ENCODE measurements at places on chromosomes 7 and 10.
A peak's percentile ranks its signal among the peaks of the same experiment; 100 is the strongest.

DNA sequence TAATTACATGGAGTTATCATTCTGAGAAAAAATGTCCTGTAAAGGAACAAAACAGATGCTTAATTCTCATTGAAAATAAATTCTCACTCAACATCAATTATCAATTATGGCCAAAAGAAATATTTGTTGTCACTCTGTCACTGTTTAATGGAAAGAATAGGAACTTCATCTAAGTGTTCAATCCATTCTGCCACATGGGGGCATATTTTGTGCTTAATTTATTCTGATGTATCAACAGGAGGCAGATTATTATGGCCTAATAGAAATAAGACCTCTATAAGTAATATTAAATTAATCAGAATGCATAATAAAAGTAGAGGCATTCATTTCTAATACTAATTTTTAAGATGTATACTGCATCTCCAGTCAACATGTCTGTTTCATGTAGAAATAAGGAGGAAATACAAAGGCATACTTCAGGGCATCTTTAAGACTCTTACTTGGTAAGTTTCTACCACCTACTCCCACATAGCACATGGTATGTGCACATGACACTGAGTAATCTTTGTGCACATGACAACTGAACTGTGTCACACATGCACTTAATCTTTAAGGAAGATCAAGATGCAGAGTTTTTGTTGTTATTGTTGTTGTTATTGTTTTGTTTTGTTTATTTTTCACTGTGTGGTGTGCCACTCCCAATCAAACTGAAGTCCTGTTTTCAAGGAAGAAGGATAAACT is 420.4 kb upstream of the SEMA3A start:
- peak; percentile 41 for DNase-seq

GRCh38 chr7:87506246-87507180 is 31.0 kb upstream of the ABCB4 start:
- DNase-seq: peak; percentile 34

DNA sequence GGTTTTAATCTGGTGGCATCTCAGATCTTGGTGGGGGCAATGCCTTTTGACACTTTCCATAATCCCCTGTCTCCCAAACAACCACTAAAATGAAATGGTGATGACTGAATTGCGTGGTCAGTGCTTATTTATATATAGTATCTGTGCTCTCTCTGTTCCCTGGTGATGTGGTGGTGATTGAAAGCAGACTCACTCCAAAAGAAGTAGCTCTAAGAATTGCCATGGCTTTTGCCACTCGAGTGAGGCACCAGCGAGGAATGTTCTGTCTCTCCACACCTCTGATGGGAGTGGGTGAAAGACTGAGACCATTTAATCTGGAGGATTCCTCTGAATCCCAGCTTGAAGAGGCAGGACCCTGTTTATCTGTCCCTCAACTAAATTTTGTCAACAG is 2.8 kb downstream of the DUSP5 start:
- peak; percentile 89 for DNase-seq

DNA sequence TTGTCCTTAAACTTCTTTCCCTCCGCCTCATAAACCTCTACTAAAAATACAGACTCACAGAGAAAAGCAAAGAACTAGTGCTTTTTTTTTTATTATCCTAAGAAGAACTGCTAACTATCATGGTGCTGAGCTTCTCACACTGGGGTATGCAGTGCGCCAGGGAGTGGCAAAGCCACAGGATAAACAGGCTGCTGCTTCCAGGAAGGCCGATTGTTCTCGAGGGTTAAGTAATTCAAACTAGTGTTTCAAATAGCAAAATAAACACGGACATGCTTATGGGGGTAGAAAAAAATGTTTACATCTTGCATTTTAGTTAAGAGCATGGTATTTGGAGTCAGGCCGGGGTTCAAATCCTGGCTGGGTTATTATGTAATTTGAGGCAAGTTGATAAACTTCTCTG is 157.0 kb downstream of the TAX1BP1 start:
- no peak for DNase-seq

DNA sequence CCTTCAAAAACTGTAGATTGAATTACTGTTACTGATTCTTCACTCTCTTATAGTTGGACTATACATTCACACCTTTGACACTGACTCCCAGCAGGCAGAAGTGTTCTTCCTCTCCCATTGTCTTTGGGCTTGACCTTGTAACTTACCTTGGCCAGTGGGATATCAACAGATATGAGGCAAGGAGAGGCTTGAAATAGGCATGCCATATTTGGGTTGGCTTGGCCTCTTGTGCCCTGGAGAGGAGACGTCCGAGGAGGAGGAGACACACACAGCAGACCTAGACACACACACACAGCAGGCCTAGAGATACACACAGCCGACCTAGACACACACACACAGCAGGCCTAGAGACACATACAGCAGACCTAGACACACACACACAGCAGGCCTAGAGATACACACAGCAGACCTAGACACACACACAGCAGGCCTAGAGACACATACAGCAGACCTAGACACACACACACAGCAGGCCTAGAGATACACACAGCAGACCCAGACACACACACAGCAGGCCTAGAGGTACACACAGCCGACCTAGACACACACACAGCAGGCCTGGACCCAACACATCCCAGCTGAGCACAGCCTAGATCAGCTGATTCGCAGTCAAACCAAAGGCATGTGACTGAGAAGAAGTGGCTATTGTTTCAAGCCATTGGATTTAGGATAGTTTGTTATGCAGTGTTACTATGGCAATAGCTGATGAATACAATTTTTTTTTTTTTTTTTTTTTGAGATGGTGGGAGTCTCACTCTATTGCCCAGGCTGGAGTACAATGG is 12.5 kb upstream of the GNA12 start:
- no peak for DNase-seq

DNA sequence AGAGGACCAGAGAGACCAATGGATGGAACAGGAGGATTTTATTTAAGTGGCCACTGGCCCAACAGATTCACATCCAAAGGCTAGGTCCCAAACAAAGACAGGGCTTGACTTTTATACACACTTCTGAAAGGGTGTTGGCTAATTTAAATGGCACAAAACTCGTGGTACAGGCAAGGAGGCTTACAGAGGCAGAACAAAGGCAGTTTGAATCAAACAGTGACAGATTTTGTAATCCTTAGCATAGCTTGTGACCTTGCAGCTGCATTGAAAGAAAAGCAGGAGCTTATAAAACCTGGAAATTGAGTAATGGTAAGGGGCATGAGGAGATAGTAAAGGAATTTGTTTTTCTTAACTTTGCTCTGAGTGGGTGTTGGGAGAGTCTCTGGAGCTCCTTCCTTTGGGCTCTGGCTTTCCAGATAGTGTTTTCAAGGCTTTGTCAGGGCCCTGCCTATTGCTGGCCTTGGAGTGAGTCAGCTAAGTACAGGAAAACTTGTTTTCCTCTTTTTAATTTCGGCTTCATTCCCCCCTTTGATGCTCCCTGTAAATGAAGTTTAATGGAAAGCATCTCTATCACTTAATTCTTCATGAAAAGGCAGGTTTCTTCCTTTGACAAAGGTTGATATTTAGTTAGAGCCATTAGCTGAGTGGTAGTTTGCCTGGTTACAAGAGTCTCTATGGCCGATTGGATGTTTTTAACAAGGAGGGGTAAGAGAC is 96.9 kb downstream of the TRIM24 start:
- DNase-seq: no peak

DNA sequence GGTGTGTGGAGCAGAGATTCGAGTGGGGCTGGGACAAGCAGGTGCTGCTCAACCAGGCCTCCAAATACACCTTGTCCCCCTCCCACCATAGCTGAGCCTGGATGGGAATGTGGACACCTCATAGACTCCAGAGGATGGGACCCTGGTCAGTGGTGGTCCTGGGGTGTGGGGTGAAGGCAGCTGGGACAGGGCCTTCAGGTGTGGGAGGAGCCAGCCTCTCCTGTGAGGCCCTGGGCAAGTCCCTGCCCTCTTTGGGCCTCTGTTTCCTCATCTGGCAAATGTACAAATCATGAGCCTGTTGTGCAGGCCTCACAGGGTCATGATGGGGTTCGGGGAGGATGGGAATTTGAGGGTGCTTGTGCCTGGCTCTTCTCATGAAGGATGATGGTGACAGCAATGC is 362.9 kb upstream of the NUPR2 start:
- DNase-seq: no peak

GRCh38 chr10:132664407-132664806 is 121.5 kb downstream of the NKX6-2 start:
- no peak for DNase-seq

GRCh38 chr7:111558991-111559390 is 3.3 kb downstream of the IMMP2L start:
- peak; percentile 33 for DNase-seq

DNA sequence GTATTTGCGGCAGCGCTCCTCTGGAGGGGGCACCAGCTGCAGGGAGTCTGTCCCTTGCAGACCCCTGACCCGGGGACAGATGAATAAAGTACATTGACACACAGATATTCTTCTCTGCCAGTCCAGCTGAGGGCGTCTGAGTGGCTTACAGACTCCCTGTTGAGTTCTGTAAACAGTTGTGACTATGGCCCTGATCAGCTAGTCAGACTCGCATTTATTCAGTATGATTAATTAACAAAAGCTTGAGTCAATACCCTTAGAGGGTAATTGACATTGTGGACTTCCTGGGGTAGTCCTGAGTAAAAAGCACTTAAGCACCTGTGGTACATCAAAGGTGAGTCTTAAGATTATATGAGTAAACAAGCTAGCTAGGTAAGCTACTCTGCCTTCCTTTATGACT is 21.0 kb downstream of the ANKRD30A start:
- no peak for DNase-seq

DNA sequence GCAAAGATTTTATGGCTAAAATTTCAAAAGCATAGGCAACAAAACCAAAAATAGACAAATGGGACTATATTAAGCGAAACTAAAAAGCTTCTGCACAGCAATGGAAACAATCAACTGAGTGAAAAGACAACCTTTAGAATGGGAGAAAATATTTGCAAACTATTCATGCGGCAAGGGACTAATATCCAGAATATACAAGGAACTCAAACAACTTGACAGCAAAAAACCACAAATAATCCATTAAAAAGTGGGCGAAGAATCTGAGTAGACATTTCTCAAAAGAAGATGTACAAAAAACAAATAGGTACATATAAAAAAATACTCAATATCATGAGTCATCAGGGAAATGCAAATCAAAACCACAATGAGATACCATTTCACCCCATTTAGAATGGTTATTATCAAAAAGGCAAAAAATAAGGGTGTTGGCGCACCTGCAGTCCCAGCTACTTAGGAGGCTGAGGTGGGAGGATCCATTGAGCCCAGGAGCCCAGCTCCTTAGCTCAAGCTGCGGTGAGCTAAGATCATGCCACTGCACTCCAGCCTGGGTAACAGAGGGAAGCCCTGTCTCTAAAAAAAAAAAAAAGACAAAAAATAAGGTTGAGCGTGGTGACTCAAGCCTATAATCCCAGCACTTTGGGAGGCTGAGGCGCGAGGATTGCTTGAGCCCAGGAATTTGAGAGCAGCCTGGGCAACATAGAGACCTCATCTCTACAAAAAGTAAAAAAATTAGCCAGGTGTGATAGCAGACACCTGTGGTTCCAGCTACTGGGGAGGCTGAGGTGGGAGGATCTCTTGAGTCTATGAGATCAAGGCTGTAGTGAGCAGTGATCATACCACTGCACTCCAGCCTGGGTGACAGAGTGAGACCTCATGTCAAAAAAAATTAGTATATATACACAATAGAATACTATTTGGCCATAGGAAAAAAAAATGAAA is 4.2 kb upstream of the CCM2 start:
- no peak for DNase-seq

DNA sequence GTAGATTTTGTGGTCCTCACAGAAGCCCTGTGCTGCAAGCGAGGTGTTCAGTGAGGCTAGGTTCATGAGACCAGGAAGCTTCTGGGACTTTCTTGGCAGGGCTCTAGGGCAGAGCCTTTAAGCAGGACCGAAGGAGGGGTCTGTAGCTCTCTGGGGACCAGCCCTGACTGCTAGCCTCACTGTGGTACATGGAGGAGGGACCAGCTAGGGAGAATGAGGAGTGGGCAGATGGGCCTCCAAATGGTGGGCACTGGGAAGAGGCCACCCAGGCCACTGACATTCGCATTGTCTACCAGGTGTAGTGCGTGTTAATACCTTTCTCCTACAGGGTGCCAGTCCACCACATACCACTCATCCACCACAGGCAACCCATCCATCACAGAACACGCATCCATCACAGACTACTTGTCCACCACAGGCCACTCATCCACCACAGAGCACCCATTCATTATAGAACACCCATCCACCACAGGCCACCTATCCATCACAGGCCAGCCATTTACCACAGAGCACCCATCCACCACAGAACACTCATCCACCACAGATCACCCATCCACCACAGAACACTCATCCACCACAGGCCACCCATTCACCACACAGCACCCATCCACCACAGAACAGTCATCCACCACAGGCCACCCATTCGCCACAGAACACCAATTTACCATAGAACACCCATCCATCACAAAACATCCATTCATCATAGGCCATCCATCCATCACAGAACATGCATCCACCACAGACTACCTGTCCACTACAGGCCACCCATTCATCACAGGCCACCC is 31.6 kb upstream of the ZNF488 start:
- DNase-seq: no peak

DNA sequence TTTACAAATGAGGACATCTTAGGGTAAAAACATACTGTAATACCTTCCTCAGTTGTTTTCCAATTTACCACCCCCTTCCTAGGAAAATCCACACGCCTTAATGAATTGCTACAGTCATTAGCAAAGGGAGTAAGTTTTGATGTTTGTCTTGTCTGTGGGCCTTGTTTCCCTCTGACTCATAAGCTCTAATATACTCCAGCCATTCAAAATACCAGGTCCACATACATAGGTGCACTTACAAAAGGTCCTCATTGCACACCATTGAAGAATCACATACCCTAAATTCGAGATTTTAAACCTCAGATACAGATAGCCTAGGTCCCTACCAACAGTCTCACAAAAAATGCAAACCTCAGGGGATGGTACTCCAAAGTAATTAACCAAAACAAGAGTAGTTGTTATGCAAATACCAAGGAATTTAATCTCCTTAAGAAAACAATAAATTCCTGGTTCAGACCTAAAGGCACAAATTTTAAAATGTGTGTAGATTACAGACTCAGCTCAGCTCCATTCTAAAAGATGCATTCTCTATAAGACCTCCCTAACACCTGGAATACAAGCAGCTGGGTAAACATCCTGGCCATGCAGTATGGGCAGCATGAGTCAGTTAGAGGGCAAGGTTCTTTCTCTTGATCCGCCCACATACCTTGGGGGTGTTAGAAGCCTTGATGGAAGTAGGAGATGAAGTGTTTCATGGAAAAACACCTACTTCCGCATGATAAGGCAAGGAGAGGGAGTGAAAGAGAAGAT is 3.0 kb upstream of the LIPK start:
- peak; percentile 37 for DNase-seq

Data from fibroblast of mammary gland (primary cell).